A673 (cell line): ENCODE measurements at places on chromosomes 5 and 9. TPM values are rescaled to one million over a fixed set of nuclear protein-coding genes. Genes with fewer than 3 reads are reported as not detected.
A peak's percentile ranks its signal among the peaks of the same experiment; 100 is the strongest.

DNA sequence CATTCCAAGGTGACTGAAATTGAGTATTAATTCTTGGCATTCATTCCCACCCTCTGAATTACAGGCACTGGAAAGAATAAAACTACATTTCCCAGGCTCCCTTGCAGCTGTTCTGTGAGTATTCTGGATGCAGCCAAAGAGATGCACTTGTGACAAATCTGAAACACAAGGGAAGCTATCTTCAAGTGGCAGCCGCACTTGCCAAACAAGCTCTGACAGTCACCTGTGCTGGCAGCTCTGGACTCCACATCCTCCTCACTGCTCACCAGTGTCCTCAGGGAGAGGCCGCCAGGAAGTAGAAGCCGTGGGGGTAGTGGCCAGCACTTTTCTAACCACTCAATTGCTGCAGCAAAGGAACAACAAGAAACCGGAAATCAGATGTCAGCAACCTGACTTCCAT is 275.0 kb downstream of the NR2F1-AS1 start:
- no peak for DNase-seq

- DNase-seq: no peak
Observed at GRCh38 chr5:109247986-109248385, 161.8 kb downstream of the PJA2 start.

DNA sequence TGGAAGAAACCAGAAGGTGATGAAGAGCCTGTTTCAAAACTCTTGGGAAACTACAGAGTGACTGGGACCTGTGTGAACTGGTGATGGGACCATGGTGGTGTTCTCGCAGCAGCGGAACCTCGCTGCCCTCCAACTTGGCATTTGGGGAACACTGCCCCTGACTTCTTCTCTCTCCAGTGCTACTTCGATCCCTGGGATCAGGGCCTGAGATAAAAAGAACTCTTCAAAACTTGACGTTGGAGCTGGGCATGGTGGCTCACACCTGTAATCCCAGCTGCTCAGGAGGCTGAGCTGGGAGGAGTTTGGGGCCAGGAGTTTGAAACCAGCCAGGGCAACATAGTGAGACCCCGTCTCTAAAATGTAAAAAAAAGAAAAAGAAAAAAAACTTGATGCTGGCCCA is 18.1 kb downstream of the PITX1 start:
- no peak for DNase-seq

DNA sequence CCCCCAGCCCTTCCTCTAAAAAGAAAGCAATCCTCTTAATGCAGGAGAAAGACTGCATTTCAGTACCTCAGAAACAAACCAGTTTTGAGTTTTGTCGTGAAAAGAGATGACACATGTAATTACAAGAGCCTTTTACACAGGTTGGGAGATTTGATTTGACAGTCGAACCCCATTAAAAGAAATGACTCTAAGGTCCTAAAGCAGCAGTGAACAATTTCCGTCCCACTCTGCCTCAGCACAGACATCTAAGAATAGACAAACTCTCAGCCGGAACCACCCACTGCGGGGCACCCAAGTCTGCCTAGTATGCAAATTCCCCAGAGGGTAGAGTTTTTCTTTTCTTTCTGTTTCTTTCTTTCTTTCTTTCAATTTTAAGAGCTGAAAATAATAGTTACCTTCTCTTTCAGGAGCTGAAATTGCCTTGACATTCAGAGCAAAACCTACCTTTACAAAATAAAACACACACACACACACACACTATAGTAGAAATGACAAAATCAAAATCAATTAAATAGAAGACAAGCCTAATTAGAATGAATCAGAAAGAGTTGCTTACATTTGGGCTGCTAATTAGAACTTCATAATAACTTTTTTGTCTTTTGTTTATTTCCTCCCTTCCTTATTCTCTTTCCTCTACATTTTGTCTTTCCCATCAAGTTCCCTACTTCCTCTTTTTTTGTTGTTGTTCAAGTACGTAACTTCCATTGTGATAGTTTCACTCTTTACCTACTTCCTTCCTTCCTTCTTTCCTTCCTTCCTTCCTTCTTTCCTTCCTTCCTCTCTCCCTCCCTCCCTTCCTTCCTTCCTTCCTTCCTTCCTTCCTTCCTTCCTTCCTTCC is 65.1 kb downstream of the BASP1 start:
- peak; percentile 98 for DNase-seq

DNA sequence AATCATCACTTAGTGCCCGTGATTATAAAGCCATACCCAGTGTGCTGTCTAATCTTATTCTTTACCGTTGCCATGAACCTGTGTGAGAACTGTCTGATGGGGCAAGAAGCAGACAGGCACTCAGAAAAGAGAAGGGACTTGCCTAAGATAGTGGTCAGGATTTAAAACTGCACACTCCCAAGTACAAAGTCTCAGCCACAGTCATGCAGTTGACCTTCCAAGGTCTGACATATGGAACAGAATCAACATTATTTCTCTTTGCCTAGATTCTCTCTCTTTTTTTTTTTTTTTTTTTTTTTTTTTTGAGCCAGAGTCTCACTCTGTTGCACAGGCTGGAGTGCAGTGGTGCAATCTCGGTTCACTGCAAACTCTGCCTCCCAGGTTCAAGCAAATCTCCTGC is 1.9 kb upstream of the PPP2CA start:
- DNase-seq: no peak

DNA sequence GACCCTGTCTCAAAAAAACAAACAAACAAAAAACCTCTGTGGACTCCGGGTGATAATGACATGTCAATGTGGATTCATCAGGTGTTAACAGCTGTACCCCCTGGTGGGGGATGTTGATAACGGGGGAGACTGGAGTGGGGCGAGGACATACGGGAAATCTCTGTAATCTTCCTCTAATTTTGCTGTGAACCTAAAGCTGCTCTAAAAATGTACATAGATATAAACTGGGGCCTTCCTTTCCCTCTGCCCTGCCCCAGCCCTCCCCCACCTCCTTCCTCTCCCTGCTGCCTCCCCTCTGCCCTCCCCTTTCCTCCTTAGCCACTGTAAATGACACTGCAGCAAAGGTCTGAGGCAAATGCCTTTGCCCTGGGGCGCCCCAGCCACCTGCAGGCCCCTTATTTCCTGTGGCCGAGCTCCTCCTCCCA is 1.4 kb upstream of the CEL start:
- DNase-seq: no peak

DNA sequence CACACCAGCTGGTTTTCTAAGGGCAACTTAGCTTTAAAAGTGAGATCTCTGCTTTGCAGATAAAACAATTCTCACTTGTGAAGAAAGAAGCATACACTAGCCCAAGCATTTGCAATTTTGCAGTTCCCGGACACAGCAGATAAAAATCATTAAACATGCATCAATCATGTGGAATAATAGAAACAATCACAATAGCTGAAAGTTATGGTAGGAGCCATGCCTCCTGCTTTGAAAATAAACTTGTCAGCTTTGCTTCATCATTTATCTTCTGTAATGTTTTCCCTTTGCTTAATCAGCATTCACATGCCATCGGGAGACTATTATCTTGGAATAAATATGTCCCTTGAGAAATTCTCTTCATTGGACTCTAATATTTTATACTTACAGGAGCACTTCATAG is 60.3 kb upstream of the DAB2 start:
- DNase-seq: peak; percentile 49

GRCh38 chr5:173507171-173507570 is 109.3 kb downstream of the BOD1 start:
- DNase-seq: no peak

- no peak for DNase-seq
Observed at GRCh38 chr5:4095918-4096630, 500.4 kb downstream of the IRX1 start.

- no peak for DNase-seq
Observed at GRCh38 chr5:126811515-126812198, 34.7 kb downstream of the LMNB1 start.

DNA sequence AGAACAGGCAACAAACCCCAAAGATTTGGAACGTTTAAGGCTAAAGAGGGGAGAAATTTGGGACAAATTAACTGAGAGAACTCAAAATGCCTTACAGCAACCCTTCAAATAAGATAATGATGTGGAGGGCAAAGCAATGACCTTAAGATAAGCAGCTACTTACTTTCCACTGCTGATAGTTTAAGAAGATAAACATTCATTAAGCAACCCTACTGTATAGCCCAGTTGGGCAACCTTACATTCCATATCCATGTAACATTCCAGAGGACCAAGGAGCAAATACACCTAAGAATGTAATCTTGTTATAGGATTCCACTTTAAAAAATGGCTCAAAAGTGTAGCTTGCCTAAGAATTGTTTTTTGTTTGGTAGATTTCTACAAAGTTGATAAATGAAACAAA is 14.8 kb downstream of the ETF1 start:
- no peak for DNase-seq

GRCh38 chr5:152113401-152113800 is 188.8 kb upstream of the GLRA1 start:
- DNase-seq: no peak

- no peak for DNase-seq
Observed at GRCh38 chr5:27010646-27011045, 27.7 kb downstream of the CDH9 start.

GRCh38 chr5:177468685-177469628 is 4.5 kb downstream of the DBN1 start:
- DNase-seq: no peak

DNA sequence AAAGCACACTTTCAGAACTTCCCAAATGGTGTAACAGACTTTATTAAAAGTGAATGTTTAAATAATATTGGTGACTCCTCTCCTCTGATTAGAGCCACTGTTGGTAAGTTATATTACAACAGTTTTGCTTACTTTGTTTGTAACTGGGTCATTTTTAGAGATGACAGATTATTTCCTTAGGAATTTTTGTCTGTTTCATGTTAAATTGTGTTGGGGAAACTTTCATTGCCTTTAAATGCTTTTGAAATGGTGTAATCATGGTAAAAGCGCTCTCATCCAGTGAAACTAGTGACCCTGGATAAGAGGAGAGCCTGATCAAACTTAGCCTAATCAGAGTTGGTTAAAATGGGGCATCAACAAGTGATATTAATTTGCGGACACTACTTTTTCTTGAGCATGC is 39.4 kb downstream of the TNPO1 start:
- DNase-seq: no peak

DNA sequence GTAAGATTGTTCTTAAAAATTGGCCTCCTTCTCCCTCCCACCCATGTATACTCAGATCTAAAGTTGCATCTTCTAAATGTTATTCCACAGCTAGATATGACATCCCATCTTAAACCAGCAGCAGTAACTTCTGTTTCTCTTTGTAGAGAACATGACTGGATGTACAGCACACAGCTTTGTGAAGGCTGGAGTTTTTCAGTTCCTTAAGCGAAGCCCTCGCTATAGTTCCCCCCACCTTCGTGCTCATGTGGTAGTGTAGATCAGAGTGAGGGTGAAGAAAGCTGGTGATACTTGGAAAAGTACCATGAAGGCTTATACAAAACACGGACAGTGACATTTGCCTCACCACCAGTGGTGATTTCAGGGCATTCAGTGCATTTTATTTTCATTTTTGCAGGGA is 137.5 kb downstream of the MAT2B start:
- no peak for DNase-seq

- no peak for DNase-seq
Observed at GRCh38 chr9:126991183-126991582, 76.6 kb downstream of the RALGPS1 start.

DNA sequence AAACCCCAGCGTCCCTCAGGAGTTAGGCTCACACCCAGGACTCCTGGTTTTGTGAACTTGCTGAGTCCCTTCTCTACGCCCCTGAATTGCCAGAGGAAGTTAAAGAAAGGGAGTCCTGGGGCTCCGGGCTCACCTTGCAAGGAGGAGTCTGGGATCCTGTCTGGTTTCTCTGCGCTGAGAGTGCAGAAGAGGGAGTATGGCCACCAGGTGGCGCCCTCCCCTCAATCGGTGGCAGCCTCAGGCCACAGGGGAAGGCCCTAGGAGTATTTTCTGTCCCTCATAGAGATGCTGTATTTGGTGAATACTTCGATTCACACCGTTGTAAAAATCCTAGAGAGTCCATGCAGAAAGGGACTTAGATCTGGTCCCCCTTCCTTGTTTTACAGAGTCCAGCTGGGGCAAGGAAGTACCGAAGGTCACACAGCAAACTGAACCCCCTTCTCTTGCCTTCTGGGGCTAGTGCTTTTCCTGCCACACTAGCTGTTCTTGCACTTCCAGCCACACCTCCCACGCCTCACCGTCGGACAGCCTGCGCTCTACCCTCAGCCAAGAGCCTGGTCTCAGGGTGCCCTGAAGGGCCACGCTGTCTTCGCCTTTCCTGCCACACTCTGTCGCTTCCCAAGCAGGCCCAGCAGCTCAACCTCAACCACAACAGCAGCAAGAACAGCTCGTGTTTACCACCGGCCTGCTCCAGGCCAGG is 10.2 kb downstream of the HAND1 start:
- DNase-seq: peak; percentile 70

- no peak for DNase-seq
Observed at GRCh38 chr9:135283671-135284070, 195.9 kb upstream of the PPP1R26 start.

Gene TMC1
- total RNA-seq: 0.61 and 0.75 TPM in 2 replicates

Gene MELK
- total RNA-seq: 80.9 and 87.8 TPM in 2 replicates

Gene PTGER4
- total RNA-seq: 2.1 and 2.5 TPM in 2 replicates

Gene ZNF658
- 3.5 and 5.0 TPM in 2 replicates for total RNA-seq

Gene FOXD4L5
- total RNA-seq: 0.13 and 0.20 TPM in 2 replicates

Gene SCGB3A2
- not detected in 2 replicates for total RNA-seq

Gene CKS2
- total RNA-seq: 301 and 344 TPM in 2 replicates

Gene ORM2
- not detected in 2 replicates for total RNA-seq

Gene TMEM161B
- 19.7 and 20.7 TPM in 2 replicates for total RNA-seq

Gene FAT2
- total RNA-seq: not detected in 2 replicates

Gene C9
- not detected in 2 replicates for total RNA-seq

Gene AQP7
- not detected in 2 replicates for total RNA-seq

Gene MLANA
- not detected in 2 replicates for total RNA-seq

Gene SHISAL2B
- not detected in 2 replicates for total RNA-seq
